Right hindlimb (tissue), 1 donor: ENCODE measurements at places on chromosomes 5 and 9.

DNA sequence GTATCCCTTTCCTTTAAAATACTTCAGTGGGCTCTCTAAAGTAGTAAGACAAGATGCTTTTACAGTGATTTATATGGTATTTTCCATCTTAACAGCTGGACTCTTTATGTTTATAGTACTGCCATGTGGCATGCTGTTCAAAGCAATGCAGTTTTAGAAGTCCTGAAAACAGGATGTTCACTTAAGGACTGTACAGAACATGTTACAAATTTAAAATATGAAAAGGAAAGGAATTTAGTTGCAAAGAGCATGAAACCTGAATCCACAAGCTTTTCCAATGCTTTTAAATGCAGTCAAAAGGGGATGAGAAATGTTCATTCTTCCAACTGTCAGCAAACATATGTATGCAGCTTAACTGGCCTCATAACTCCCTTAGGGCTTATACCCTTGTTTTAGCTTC lies 580.2 kb downstream of the EFNA5 start:
- DNase-seq = no peak

GRCh38 chr5:139985733-139986132 lies 57.4 kb downstream of the NRG2 start:
- no peak for DNase-seq

- peak; percentile 70 for DNase-seq
Observed at GRCh38 chr5:172984244-172984953, 828 bp downstream of the ATP6V0E1 start.

- no peak for DNase-seq
Observed at GRCh38 chr9:114105236-114105635, 6.1 kb upstream of the KIF12 start.

DNA sequence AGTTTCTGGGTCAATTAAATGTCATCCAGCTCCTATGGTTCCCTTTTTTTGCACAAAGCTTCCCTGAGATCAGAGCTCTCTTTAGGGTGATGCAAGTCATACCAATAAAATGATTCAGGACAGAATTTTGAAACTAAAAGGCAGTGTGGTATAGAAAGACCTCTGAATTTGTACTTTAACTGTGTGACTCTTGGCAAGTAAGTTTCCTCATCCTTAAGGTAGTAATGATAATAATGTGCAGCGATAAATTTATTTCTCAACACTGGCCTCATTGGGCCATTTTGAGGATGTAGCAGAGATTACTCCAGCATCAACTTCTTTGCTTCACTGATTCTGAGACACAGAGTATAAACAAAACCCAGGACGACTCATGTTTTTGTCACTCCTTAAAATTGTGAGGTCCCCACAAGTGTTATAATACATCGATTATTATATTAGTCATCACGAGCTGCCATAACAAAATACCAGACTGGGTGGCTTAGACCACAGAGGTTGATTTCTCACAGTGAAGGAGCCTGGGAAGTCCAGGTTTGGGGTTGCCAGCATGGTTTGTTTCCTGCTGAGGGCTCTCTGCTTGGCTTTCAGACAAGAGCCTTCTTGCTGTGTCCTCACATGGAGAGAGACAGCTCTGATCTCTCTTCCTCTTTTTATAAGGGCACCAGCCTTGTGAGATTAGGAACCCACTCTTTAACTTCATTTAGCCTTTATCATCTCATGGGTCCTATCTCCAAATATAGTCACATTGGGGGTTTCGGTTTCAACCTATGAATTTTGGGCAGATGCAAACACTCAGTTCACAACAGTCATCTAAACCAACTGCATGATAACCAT lies 293.0 kb downstream of the ZNF608 start:
- DNase-seq = no peak
